ENCODE measurements at places on chromosomes 4 and X.

GRCh38 chr4:128579154-128579853, 230.2 kb upstream of the JADE1 start:
- DNase-seq: no peak

- DNase-seq: no peak
These were observed 33.4 kb downstream of the SEPTIN11 start for GRCh38 chr4:76982638-76983584.

DNA sequence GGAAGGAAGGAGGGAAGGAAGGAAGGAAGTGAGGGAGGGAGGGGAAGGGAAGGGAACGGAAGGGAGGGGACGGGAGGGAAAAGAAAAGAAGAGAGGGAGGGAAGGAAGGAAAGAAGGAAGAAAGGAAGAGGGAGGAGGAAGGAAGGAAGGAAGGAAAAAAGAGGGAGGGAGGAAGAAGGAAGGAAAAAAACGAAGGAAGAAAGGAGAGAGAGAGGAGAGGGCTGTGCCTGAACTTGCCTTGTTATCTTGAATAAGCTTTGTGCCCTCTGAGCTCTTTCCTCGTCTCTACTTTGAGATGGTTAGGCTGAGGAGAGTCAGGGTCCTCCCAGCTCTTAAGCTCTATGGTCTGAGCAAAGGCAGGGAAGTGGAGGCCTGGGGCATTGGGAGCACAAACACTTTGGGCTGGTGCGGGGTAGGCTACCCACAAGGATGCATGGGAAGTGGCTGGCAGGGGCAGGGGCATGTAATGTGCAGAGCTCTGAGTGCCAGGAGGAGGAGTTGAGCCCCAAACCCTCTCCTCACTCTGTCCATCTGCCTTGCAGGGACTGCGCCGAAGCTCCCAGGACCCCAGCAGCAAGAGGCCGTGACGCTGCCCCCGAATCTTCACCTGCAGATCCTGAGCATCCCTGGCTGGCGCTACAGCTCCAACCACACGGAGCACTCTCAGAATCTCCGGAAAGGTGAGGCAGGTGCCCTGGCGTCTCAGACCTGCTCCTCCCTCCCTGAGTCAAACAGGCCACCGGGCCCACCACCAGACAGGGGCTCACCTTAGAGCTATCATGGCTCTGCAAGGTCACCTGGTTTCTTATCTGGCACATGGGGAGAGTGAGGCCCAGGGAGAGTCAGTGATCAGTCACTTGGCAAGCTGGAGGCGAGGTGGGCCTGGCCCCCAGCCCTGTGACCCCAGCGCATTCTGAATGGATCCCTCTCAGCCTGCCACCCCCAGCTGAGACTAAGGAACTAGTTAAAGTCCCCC, 26.5 kb upstream of the MRFAP1 start:
- DNase-seq: no peak

GRCh38 chr4:155638195-155638965, 28.3 kb upstream of the GUCY1A1 start:
- no peak for DNase-seq

GRCh38 chrX:128436397-128437103, 384.3 kb upstream of the ACTRT1 start:
- DNase-seq: no peak

- no peak for DNase-seq
These were observed 168.4 kb upstream of the EDNRA start for GRCh38 chr4:147312376-147313046.

DNA sequence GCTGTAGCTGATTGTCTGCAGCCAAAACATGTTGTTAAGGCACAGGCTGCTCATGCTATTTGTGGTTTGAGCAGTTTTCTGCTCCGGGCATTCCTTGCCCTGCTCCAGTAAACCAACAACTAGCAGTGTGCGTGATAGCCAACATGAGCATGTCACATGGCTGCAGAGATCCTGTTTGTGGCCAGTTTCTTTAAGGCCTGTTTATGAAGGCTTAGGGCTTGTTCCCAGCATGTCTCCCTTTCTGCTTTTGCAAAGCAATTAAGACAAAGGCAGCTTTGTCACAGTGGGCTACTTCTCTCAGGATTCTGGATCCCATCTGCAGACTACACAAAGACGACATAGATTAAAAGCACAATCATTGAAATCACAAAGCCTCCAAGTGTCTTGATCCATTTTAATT, 160.5 kb downstream of the ZNF518B start:
- DNase-seq: peak; percentile 66

GRCh38 chr4:184748251-184748652, 14.4 kb upstream of the CENPU start:
- DNase-seq: no peak

DNA sequence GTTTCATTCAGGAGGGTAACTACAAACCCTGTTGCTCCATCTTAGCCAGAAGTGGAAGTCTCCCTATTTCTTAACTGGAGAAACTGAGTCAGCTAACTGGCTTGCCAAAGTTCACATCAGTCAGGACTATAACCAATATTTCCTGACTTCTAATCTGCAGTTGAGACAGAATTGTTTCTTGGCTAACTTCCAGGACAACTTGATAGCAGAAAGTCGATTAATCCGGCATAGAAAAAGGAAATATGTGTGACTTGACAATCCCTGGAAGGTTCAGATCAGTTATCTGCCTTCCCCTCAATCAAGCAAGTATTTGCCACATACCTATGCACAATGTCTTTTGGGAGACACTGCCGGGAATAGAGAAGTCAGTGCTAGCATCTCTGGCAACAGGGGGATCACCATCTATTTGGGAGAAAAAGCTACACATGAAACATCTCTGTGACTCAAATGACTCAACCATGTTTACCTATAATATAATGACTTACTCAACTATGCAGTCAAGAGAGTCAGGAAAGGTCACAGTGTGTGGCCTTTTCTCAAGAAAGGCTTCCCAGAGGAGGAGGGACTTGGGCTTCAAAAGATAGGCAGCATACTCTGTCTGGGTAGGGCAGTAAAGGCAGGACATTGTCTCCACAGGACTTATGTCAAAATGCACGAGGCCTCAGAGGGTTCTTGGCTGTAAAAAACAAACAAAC, 12.4 kb upstream of the LONRF3 start:
- DNase-seq: no peak

DNA sequence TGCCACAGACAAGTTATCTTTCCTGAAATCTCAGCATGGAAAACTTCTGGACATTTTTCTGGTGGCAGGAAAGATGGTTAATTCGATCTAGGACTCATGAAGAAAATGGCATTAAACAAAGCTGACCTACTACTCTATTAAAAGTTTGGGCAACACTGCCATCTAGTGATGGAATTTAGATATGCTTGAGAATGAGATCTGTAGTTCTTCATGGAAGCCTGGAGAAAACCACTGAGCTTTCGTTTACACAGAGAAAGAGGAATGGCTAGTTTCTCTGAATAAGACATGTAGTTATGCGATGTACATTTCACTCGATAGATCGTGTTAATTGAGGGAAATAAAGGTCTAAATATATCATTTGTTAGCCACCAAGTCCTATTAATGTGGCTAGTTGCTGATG, 51.7 kb upstream of the CHRDL1 start:
- no peak for DNase-seq

- DNase-seq: no peak
These were observed 191.1 kb downstream of the RAPGEF2 start for GRCh38 chr4:159293811-159294515.

DNA sequence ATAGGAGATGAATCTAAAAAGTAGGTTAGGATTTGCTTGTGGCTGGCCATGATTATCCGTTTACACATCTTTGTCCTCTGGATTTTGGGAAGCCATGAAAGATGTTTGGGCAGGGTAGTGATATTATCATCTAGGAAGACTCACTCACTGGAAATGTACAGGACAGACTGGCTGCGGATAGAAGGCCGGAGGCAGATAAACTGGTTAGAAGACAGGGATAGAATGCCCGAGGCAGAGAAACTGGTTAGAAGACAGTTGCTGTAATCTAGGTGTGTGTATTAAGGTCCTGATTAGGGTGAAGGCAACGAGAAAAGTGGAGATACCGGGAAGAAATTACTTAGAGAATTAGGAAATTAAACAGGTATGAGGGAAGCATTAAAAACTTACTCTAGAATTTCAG, 68.8 kb downstream of the SPRY1 start:
- no peak for DNase-seq

GRCh38 chrX:150085881-150086280, 147.6 kb upstream of the EOLA2 start:
- no peak for DNase-seq

GRCh38 chr4:140943486-140944198, 187.5 kb upstream of the TBC1D9 start:
- DNase-seq: no peak

DNA sequence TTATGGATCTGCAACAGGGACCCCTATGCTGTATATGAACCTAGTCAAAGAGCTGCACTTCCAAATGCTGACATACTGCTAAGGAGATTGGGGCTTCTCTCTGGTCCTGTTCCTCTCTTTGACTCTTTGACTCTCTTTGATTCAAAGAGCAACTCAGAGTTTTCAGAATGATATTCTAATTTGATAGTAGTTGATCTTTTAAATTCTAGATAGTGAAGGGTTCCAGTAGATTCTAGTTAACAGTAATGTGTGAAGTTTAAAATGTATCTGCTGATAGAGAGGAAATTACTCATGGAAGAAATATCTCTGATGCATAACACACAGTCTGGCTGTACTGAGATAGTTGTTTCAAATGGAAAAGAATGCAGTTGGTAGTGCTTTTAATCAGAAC, 239.1 kb downstream of the RASL11B start:
- DNase-seq: no peak

- DNase-seq: no peak
These were observed 5.2 kb downstream of the TSPYL2 start for GRCh38 chrX:53087388-53087831.

DNA sequence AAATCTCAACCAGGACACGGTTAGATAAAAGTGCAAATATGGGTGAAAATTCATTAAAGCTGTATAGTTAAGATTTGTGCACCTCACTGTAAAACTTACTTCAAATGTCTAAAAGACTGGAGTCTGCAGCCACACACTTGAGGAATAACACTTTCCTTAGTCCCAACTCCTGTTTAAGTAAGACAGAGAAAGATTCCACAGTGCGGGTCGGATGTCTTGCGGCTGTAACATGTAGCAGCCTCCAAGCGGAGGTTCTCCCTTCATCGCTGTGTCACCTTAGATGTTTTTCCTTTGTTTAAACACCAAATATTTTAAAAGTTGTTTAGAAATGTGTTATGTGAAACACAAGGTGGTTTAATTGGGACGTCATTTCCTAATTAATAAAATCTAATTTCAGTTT, 905 bp upstream of the MAEA start:
- no peak for DNase-seq

GRCh38 chr4:38669208-38669607, 5.2 kb downstream of the KLF3 start:
- no peak for DNase-seq

DNA sequence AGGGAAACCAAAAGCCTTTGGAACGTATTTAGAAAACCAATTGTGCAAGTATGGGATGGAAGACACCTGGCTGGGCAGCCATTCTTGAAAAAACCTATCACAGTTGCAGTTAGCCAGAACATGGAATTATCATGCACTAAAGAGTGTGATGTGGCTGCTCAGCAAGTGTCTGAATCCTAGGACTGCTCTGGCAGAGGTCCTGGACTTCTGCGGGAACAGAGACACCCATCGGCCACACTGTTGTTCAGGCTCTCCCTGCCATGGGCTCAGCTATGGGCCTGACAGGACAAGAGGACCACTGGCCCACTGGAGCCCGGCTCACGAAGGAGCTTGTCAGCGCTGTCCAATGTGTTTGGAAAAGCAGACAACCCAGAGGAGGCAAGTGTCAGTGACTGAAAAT, 115.7 kb upstream of the GPC4 start:
- no peak for DNase-seq
